ENCODE measurements at places on chromosomes 6 and 20.

- DNase-seq, result no peak
Observed at GRCh38 chr20:30611239-30611984, 646.1 kb upstream of the DEFB115 start.

DNA sequence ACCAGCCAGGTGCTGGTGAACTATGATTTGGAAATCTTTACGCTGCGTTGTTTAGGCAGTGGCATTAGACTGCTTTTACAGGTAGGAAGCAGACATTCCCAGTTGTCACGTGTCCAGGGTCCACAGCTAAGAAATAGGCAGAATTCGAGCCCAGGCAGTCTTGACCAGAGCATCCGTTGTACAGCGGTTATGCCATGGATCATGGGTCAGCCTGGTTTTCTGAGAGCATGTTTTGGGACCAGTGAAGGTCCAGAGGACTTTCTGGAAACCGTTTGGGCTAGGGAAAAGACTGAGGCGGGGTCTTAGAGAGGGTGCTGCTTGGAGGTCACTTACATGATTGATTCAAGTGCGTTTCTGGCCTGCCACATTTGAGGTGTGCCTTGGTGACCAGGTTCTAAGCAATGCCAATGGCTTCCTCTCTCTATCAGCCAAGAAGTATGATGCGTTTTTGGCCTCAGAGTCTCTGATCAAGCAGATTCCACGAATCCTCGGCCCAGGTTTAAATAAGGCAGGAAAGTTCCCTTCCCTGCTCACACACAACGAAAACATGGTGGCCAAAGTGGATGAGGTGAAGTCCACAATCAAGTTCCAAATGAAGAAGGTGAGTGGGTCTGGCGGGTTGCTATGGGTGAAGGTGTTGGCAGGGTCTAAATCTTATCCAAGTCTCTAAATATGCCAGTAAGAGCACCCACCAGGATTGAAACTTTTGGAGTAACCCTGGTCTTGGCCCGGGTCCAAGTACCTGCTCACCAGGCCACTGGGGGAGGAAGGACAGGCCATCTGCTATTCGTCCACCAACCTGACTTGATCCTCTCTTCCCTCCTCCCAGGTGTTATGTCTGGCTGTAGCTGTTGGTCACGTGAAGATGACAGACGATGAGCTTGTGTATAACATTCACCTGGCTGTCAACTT is 1.8 kb downstream of the RPL10A start:
- DNase-seq, result no peak

DNA sequence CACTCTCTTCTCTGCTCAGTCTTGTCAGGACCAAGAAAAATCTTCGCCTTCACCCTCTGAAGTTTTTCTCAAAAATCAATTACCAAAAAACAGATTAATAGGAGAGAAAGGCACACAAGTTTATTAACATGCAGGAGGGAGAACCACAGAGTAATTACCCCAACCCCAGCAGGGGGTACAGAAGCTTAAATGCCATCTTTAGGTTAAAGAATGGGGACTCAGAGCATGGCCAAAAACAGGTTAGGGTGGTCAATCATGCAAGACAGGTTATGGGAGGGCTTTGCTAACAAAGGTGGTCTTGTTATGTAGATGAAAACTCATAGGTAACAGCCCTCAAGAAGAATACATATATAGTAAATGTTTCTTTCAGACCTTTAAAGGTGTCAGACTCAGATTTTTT is 100.5 kb upstream of the BTN3A2 start:
- no peak for DNase-seq

DNA sequence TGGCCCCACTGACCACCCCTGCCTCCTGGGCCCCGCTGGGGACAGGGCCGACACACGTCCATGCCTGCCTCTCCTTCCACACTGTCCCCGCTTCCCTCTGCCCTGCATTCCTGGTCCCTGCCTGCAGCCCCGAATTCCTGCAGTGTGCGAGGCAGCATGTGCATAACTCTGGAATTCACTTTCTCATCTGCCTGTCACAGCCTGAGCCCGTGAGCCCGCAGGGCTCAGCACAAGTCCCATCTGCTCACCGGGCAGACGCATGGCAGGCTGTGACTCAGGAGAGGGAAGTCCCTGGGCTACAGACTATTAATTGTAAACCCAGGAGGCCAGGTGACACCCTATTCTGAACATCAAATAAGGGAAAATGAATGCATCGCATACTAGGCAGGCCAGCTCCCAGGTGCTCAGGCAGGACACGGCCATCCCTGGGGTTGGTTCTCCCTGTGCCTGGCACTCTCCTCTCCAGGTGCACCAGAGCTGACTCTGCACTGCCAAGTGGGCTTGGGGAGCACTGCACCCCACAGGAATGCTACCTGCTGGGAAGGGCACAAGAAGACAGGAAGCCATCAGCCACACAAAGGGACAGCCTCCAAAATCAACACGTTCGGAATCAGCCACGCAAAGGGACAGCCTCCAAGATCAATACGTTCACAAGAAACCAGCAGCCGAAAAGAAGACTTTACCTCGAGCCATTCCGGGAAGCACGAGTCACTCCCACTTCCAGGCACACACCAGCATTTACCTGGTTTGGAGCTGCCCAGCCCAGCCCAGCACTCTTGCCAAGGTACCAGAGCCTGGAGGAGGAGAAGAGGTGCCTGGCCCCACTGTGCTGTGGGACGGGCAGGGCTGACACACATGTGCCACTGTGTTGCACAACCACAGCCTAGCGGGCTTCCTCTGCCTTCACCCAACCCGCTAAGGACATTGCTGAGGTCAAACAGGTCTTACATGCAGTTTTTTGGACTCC is 65.9 kb downstream of the DLL1 start:
- no peak for DNase-seq

GRCh38 chr6:2579804-2580570 is 170.7 kb downstream of the MYLK4 start:
- no peak for DNase-seq

DNA sequence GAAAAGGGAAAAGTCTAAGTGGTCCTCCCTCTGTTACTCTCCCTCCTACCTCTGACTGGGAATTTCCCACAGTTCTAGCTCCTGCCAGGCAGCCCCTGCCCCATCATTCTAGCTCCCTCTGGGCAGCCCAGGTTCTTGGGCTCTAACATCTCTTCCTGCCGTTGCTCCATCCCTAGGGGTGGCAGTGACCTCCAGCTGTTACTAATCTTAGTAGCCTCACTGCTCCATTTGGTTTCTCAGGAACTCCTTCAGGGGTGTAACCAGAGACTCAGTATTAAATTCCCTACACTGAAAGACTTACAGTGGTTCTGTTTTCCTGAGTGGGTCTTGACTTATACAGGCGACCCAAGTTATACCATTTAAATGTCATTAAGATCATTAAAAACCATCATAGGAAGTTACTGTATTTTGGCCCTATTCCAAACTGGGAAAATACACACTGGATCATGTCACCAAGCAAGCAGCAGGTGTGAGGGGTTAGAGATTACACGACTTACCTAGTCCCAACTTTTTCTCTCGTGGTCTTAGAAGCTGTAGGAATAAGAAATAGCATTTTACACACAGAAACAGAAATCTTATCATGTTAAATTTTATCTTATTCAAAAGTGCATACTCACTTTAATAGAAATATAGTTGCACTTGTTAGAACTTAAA is 10.1 kb downstream of the DPM1 start:
- DNase-seq, result no peak

- no peak for DNase-seq
Observed at GRCh38 chr6:71349976-71350615, 61.5 kb downstream of the OGFRL1 start.

GRCh38 chr6:70884074-70884983 is 72.5 kb downstream of the B3GAT2 start:
- DNase-seq, result peak; percentile 33

DNA sequence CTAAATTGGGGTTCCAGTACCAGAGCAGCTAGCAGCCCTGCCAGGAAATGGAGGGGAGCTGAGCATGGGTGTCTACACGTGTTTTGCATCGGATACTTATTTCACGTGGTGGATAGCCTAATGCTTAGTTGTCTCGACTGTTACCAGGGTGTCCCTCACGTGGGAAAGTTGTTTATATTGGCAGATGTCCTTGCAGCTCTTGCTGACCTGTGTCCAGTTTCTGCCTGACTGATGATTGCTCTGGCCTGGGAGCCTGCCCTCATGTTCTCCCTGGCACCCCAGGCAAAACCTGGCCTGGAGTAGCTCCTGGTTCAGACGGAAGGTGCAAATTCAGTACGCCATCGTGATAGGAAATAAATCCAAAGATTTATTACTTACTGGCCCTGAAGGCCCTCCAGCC is 11.8 kb upstream of the FERMT1 start:
- no peak for DNase-seq

DNA sequence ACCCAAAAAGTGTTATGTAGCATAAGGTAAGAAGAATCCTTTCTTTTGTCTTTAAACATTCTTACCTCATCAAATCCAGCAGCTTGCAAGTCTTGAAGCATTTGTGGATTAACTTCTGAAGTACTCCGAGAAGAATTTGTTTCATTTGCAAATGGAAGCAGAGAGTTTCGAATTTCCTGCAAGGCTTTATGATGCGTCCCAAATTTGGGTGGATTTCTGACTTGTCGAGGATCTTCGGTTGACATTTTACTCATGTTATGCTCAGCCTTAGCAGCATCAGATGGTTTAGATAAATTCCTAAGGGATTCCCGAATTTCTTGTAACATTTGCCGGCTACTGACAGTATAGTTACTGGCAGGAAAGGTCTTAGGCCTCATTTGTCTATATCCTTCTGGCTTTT is 16.2 kb downstream of the LATS1 start:
- DNase-seq, result no peak

DNA sequence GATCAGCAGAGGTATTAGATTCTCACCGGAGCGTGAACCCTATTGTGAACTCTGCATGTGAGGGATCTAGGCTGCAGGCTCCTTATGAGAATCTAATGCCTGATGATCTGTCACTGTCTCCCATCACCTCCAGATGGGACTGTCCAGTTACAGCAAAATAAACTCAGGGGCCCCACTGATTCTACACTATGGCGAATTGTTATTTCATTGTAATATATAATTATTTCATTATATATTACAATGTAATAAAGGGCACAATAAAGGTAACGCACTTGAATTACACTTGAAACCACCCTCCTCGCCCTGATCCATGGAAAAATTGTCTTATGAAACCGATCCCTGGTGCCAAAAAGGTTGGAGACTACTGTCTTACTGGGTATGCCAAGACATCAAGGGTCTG is 18.6 kb downstream of the PRKN start:
- DNase-seq, result no peak

GRCh38 chr20:10508060-10508459 is 73.0 kb downstream of the SLX4IP start:
- DNase-seq, result no peak

DNA sequence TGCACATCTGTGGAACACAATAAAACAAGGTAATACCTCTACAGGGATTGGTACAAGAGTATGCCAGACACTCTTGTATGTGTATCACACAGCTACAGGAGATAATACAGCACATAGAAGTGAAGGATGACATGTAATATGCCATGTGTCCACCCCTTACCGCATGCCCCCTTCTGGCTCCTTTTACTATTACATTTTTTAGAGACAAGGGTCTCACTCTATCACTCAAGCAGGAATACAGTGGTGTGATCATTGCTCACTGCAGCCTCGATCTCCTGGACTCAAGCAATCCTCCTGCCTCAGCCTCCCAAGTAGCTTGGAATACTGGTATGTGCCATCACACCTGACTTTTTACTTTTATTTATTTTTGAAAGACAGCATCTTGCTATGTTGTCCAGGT is 4.2 kb upstream of the NCR3 start:
- no peak for DNase-seq

- DNase-seq, result peak; percentile 6
Observed at GRCh38 chr20:461254-462198, 807 bp downstream of the TBC1D20 start.

Data from activated CD4-positive, CD25-positive, alpha-beta regulatory T cell treated with anti-CD3 and anti-CD28 coated beads, Interleukin-2, amount 50 U/mL, for 16 hours (primary cell).